Activated gamma-delta T cell (primary cell): ENCODE measurements at places on chromosomes 12 and 14.

- no peak for DNase-seq
Observed at GRCh38 chr12:38931461-38931860, 26.1 kb upstream of the CPNE8 start.

DNA sequence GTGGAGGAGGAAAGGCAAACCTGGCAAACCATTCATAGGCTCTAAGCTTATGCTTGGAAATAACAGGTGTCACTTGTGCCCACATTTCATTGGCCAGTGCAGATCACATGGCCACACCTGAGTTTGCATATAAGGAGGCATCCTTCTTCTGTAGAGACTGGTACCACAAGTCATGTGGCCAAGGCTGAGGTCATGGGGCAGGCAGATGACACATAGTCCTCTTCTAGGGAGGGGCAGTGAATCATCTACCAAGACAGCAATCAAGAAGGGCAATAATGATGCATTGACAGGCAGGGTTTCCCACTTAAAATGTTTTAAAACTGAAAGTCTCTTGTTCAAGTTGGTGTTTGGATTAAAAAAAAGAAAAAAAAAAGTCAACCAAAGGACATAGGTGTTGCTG, 77.3 kb downstream of the DAAM1 start:
- DNase-seq: no peak

GRCh38 chr12:96501133-96501761, 11.9 kb downstream of the CFAP54 start:
- DNase-seq: no peak

GRCh38 chr14:102532204-102532658, 22.7 kb upstream of the ANKRD9 start:
- DNase-seq: no peak

GRCh38 chr14:101458741-101459550, 102.3 kb upstream of the DIO3 start:
- no peak for DNase-seq

DNA sequence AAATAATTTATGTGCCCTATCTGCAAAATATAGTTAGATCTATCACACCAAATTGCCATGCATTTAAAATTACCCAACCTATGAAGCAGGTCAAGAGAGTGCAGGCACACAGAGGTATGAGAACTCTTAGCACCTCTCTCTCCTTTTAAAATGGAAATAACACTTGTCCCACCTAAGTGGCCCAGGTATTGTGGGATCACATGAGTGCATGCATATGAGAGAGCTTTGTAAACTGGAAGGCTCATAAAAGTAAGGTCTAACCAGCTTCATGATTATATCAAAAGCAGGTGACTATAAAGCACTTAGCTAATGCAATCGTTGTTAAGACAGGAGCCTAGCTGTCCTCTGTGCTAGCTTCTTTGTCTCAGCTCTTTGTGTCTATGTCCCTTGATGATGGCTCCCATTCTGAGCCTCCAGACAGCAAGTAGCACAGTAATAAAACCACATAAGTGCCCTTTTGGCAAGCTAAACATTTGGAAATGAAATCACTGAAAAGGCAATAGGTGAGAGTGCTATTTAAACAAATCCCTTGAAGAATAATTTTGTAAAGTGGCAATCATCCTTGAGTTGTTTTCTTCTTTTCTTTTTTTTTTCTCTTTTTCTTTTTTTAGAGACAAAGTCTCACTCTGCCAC, 219.0 kb downstream of the NTF3 start:
- DNase-seq: no peak
